ENCODE measurements at places on chromosomes 16 and 17.

GRCh38 chr17:3977387-3977786 lies 13.2 kb upstream of the ATP2A3 start:
- no peak for DNase-seq

- no peak for DNase-seq
Measured at GRCh38 chr17:30249460-30249859, 14.0 kb upstream of the SLC6A4 start.

DNA sequence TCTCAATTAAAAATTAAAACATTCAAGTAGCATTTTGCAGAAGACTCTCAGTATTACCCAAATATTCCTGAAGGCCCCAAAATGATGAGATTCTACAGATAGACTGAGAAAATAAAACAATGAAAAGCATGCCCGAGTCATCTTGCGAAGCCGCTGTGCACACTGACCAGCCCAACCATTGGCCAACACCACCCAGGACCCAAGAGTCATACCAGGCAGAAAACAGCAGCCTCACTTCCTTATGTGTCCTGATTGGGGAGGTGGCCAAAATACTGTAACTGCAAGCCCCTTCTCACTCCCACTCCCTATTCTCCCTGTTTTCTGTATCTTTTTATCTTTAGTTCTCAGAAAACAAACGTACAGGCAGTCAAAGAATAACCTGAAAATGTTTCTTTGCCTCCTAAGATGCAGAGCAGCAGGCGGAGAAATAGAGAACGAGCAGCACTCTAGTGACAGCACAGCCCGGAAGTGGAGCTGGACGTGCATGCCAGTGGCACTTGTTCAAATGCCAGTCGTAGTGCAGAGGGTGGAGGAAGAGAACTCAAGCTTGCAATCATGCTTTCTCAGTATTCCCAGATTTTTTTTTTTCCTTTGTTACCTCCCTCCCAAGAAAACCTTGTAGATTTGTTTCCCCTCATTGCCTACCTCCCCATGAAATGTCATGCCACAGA lies 182.3 kb upstream of the SOX9 start:
- no peak for DNase-seq

GRCh38 chr17:3917391-3917931 lies 1.2 kb upstream of the P2RX1 start:
- no peak for DNase-seq

- no peak for DNase-seq
Measured at GRCh38 chr17:59680314-59680713, 26.9 kb downstream of the PTRH2 start.

GRCh38 chr16:14338969-14339368 lies 267.9 kb downstream of the MRTFB start:
- no peak for DNase-seq

GRCh38 chr17:79033741-79034501 lies 10.0 kb downstream of the C1QTNF1 start:
- no peak for DNase-seq

DNA sequence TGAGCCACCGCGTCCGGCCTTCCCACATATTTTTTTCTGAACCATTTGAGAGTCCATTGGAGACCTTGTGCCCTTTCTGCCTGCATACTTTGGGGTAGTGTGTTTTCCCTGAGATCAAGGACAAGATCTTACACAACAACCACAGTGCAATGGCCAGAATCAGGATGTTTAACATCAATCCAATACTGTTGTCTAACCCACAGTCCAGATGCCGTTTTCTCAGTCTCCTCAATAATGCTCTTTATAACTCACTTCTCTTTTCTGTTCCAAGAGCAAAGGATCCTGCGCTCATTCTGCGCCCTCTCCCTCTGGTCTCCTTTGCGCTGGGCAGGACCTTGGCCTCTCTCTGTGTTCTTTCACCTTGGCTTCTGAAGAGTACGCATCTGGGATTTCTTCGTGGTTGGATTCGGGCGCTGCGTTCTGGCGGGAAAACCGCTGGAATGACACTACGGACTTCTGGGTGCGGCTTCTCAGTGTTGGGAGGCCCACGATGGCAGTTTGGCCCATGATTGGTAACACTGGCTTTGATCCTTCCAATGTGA lies 16.6 kb downstream of the CBX4 start:
- no peak for DNase-seq

GRCh38 chr17:68953340-68953997 lies 1.7 kb downstream of the ABCA8 start:
- DNase-seq: no peak

- DNase-seq: no peak
Measured at GRCh38 chr16:60041671-60042070, 1307.6 kb upstream of the GOT2 start.

DNA sequence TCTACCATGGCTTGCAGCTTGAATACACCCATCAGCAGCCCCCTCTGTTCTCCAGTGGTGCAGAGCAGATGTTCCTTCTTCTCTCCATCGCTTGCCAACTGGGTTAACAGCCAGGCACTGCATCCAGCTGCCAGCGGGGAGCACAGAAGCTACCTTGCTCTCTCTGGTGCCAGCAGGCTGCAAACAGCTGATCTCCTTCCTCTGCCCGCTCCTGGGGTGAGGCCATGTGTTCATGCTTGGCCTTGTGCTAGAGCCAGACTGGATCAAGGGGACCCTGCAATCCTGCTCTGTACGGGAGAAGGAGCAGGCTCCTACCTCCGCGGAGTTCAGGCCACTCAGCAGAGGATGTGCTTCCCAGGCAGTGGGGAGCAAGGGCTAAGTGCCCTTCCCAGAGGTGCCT lies 24.1 kb upstream of the ENGASE start:
- no peak for DNase-seq

DNA sequence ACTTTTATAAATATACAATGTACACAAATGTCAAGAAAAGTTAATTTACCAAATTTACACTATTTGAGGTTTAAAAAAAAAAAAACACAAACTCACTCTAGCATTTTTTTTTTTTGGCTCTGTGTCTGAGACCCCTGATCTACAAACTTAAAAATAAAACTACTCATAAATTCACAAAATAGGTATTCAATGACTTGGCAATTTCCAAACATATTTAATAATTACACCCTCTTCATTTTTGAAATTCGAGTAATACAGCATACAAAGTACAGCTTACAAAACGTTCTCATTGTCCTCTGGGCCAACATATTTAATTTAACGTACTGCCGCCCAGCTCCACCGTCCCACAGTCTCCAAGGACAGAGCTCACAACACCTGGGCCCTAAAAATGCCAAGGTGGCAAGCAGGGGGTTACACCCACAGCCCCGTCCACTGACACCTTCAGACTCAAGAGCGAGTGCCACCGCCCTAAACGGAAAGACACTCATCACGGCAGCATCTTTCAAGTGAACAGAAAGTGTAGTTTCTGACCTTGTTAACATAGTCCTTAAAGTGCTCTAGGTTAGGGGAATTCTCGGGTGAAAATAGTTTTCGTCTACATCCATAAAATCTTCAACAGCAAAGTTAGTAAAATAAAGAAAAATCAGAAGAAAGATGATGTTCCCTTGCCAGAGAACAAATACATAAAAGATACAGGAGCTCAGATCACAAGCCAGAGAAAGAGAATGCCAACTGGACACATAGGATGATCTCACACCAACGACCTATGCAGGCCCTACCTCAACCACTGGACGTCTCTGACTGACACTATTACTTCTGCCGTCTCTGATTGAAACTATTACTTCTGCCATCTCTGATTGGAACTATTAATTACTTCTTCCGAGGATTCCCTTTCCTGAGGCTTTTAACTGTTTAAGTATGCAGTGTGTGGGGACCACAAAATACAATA lies 4.2 kb downstream of the ADCY9 start:
- DNase-seq: no peak

- DNase-seq: no peak
Measured at GRCh38 chr16:78605548-78606101, 506.2 kb downstream of the WWOX start.

GRCh38 chr16:80080287-80080851 lies 460.4 kb upstream of the DYNLRB2 start:
- no peak for DNase-seq

- peak; percentile 84 for DNase-seq
Measured at GRCh38 chr16:4214215-4214621, 27.7 kb downstream of the SRL start.

DNA sequence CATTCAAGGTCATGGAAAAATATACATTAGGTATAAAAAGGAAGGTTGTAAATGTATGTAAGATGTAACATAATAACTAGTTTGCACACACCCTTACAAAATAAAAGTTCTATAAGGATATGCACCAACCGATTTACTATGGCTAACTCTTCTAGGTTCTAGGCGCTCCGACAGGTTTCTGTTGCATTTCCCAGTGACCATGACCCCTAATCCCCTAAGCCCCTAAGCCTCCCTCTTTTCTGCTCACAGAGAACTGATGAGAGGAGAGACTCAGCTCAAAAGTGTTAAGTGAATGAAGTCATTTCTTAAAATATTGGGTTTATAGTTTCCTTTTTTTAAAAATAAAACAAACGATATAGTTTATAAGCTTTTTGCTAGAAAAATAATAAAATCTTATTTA lies 30.0 kb upstream of the HEATR6 start:
- no peak for DNase-seq

DNA sequence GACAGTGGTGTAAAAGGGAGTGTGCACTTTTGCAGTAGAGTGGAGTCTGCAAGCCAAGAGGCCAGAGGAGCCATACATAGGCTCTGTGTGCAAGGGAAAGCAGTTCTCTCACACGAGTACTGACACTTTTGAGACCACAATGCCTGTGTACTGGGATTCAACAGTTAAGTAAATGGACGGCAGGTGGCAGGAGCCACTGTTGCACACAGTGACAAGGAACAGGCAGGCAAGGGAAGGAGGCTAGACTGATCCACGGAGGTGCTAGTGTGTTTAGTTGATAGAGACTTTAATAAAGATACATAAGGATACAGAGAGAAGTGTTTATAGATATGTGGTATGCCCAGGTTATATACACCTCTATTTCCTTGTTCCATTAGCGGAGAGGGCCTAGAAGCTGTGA lies 67.0 kb downstream of the MPRIP start:
- DNase-seq: no peak

- no peak for DNase-seq
Measured at GRCh38 chr17:60311936-60312335, 80.0 kb downstream of the USP32 start.

DNA sequence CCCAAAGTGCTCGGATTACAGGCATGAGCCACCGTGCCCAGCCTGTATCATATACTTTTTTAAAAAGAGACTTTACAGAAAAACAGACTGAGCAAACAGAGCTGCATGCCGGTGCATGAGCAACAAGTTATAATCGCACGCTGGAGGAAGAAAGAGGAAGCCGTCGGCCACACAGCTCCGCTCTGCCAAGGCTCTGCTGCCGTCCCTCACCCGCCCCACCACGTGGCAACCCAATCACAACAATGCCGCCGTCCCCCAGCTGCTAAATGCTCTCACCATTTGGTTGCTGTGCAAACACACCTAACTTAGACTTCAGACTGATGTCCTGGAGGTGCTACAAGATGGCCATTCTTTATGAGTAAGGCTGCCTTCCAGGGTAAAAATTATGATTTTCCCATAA lies 83.5 kb downstream of the ADCY9 start:
- no peak for DNase-seq

GRCh38 chr16:17408296-17408695 lies 62.5 kb downstream of the XYLT1 start:
- no peak for DNase-seq

GRCh38 chr17:72846399-72846798 lies 246.1 kb downstream of the SLC39A11 start:
- no peak for DNase-seq

GRCh38 chr17:80371196-80371595 lies 43.8 kb upstream of the ENDOV start:
- DNase-seq: no peak

GRCh38 chr16:9165681-9166080 lies 74.2 kb downstream of the HAPSTR1 start:
- no peak for DNase-seq

DNA sequence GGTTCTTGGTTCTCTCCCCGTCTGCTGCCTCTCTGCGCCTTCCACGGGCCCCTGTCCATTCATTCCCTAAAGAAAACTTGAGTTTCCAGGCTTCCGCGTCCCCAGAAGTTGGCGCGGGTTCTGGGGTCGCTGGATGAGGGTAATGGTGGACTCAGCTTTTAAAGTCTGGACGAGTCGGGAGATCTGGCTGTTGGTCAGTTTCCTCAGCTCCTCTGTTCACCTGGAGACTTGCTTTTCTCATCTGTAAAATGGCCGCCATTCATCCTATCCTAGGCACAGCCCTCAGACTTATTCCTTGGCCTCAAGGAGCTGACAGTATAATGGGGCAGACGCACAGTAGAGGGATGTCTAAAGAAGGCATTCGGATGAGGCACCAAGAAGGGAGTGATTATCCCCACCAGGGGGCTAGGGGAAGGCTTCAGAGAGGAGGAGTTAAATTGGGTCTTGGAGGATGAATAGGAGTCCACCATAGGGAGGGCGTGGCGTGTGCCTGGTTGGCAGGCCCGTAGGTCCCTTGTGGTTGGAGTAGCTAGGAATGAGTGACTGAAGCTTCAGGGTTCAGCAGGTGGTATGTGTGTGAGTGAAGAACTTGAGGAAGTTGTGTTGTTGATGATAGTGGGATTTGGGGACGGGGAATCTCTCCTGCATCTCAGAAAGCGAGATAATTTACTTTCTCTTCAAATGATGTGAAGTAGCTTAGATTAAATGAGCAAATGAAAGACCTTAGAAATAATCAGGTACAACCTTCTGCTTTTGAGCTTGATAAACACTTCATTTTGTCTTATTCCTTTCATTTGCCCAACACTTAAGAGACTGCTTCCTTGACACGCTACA lies 652 bp downstream of the VPS35L start:
- DNase-seq: peak; percentile 12

DNA sequence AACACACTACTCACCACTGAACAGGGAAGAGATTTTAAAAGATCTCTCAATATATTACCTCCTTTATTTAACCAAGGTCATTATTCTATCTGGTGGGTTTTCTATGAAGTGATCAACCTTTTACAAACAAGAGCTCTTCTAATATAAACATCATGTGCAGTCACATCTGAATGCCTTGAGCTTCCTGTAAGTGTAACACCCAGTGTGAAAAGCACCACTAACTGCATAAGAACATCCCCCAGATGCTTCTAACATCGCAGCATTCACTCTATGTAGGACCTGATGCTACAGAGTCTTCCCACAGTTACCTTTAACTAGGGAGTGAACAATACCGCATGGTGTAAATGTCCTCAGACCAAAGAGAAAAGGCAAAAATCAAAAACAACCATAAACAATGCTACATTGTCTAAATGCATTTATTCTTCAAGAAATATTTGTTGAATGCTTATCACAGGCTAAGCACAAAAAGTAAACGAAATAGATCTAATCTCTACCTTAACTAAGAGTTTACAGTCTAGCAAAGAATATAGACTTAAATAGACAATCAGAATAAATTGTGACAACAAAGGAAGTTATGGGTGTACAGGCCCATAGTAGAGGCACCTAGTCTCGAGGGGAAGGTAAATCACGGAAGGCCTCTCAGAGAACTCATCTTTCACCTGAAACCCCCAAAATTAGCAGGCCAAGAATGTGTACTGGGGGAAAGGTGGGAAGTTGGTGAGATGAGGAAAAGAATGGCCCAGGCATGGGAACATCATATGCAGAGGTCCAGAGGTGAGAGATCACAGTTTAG lies 16.2 kb downstream of the SKAP1 start:
- no peak for DNase-seq
